Natural killer cell treated with Interleukin-12 subunit alpha and Interleukin-12 subunit beta and Interleukin-15 and Interleukin-18, amount 100 ng/mL, for 72 hours (primary cell): ENCODE measurements at places on chromosomes 4 and X. TPM values are rescaled to one million over a fixed set of nuclear protein-coding genes. Genes with fewer than 3 reads are reported as not detected.

GRCh38 chrX:134664202-134664601, 5.9 kb upstream of the PLAC1 start:
- no peak for DNase-seq

DNA sequence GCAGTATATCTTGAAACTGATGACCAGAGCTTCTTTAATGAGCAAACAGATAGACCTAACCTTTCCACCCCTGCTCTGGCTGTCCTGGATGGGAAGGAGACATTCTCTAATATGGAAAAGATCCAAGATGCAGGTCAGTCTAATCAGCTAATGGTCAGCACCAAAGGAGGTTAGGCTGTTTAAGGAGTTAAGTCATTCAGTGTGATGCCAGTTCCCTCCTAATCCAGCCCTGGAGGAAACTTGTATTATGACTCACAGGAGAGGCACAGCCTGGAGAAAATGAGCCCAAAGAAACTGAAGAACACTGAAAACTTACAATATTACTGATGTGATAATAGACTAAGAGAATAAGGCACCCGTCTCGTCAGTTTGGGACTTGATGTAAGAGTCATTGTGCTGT, 323.0 kb downstream of the HNRNPD start:
- no peak for DNase-seq

- DNase-seq: no peak
Observed at GRCh38 chr4:94759767-94760211, 2.0 kb downstream of the BMPR1B start.

DNA sequence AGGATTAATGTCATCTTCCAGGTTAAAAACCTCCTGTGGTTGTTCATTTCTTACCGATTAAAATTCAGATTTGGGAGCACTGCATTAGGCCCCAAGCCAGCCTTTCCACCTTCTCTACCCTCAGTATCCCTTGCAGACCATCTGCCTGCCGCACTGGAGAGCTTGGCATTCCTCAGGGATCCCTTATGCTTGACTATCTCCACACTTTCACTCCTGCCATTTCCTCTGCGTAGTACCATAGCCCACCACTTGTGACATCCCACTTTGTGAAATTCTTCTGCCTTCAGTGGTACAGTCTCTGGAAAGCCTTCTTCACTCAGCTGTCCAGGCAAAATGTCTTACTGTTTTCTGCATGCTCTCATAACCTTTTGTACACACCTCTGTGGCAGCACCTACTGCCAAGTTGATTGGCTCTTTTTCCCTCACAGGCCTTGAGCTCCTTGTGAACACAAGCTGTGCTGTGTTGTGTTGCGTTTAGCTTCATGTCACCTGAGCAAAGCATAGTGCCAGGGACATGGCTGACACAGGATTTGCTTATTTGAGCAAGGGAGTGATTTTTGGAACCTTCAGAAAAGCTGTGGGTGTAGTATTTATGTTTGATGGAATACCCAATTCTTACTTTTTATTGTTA, 156.4 kb downstream of the ARX start:
- DNase-seq: no peak

The MAGEE1 gene
- total RNA-seq: 1.8 TPM
